Omental fat pad (tissue), 4 donors: ENCODE measurements at places on chromosomes 5 and 9. TPM values are rescaled to one million over a fixed set of nuclear protein-coding genes. Genes with fewer than 3 reads are reported as not detected.

GRCh38 chr5:53277491-53277890, 167.9 kb upstream of the MOCS2 start:
- no peak for DNase-seq

DNA sequence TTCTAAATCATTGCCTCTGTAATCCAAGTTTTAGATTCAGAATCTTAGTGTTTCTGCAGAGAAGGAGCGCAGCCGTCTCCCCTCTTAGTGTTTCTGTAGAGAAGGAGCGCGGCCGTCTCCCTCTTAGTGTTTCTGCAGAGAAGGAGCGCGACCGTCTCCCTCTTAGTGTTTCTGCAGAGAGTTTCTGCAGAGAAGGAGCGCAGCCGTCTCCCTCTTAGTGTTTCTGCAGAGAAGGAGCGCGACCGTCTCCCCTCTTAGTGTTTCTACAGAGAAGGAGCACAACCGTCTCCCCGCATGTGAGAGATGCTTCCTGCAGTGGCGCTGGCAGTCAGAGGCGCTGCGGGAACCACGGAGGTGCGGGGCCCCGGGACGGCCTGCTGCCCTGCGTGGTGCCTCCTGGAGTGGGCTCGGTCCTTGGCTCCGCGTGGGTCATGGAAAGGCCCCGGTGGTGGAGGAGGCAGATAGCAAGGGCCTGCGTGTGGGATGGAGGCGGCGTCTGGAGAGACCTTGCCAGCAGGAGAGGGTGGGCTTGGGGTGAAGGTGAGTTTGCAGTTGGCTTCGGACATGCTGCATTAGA, 10.9 kb downstream of the CEP72 start:
- peak; percentile 9 for DNase-seq

GRCh38 chr5:33409435-33410170, 31.2 kb upstream of the TARS1 start:
- DNase-seq = no peak

- DNase-seq = no peak
These were observed 22.6 kb downstream of the PSMD5 start for GRCh38 chr9:120820095-120820494.

- DNase-seq = no peak
These were observed 34.6 kb upstream of the JADE2 start for GRCh38 chr5:134490925-134491271.

GRCh38 chr9:92527832-92528521, 7.8 kb downstream of the ECM2 start:
- DNase-seq = no peak

DNA sequence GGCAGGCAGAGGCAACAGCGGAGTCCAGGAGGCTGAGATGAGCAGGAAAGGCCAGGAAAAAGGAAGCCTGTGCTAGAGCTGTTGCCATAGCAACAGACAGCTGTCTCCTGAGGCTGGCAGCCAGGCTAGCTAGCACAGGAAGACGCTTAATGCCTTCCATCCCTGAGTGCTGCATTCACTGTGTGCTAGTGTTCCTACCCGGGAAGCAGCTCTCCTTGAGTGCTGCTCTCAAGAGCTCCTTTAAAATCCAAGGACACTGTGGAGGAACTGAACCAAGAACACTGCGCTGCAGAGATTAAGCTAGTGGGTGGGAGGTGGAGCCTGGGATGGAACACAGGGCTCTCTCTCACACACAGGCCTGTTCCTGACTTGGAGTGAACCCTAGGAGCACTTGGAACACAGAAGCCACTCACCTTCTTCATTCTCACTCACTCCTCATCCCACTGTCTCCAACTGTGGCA, 53.5 kb upstream of the IL7R start:
- no peak for DNase-seq

- DNase-seq = no peak
These were observed 287.8 kb downstream of the EBF1 start for GRCh38 chr5:158811921-158812320.

- no peak for DNase-seq
These were observed 8.5 kb downstream of the C5orf52 start for GRCh38 chr5:157679801-157680200.

DNA sequence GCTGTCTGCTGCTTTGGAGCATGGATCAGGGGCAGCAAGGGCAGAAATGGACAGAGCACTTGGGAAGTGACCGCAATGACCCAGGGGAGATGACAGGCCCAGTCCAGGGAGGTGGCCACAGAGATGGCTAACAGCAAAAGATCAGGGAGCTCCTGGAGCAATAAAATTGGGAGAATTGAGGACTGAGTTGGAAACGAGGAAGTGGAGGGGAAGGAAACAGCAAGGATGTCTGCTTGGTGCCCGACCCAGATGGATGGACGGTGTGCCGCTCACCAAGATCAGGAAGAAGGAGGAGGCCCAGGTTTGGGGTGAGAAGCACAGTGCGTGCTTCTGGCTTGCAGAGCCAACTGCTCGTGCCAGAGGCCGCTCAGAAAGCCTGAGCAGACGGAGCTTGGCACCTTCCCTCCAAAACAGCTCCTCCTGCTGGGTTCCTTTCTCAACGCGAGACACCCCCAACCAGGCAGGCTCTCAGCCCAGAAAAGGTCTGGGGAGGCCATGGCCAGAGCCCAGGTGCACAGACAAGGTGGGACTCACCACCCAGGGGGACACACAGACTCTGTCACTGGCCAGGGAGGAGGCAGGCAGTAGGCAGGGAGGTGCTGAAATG, 1.7 kb upstream of the SLC34A1 start:
- no peak for DNase-seq

GRCh38 chr9:24552526-24553182, 7.0 kb upstream of the IZUMO3 start:
- no peak for DNase-seq

DNA sequence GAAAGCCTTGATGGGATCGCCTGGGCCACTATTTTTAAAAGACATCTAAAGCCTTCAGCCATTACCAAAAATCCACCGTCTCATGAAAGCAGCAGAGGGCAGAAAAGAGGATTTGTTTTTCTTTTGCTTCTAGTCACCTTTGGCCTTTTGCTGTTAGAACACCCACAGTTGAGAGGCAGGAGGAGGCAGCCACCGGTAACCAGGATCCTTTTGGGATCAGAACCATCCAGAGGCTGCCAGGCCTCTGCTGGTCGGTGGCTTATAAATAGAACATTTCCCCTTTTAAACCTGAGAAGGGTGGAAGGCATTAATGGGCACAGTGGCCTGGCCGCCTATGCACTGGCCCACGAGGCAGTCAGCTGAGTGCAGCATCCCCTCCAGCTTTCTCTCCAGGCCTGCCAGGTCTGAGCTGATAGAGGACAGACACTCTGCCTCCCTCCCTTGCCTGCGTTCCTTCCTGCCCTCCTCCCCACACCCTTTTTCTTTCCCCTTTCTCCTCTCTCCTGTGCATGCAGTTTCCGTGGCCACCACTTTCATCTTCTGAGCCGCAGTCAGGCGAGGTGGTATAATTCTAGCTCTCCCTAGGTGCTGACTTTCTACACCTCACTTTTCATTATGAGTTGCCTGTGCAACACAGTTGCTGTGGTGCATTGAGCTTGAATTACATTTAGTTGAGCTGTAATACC, 253.4 kb downstream of the ARHGAP26 start:
- no peak for DNase-seq

DNA sequence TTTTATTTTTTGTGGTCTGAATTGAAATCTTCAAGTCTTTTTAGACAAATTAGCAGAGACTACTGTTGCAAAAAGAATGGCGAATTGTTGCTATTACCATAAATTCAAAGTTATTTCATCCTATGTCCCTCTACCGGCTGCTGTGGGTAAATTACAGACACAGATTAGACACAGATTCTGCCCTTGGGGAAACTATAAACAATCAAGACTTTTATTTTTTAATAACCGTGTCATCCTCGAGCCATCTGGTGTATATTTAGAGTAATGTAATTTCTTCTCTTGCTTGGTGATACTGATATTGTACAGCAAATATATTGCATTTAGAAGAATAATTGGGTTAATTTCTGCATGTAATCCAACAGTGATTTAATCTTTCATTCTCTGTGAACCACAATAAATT, 228.0 kb upstream of the ADAMTSL1 start:
- DNase-seq = no peak

DNA sequence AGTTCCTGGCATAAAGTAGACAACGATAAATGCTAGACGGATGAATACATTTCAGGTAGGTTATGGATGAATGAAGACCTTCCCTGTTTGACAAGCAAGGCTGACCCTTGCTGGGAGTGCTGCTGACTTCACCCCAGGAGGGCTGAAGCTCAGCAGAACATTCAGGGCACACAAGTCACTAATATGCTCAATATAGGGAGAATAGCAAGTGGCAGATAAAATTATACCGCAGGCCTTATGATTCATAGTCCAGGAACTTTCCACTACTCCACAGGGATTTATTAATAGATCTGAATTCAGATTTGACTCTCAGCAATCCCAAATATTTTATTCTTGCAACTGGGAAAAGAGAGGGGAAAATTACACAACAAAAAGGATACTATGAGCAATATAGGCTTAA, 38.2 kb upstream of the GRAMD2B start:
- no peak for DNase-seq

GRCh38 chr5:180049185-180049548, 22.4 kb downstream of the RNF130 start:
- no peak for DNase-seq

GRCh38 chr9:136341042-136341655, 13.8 kb downstream of the GPSM1 start:
- no peak for DNase-seq

DNA sequence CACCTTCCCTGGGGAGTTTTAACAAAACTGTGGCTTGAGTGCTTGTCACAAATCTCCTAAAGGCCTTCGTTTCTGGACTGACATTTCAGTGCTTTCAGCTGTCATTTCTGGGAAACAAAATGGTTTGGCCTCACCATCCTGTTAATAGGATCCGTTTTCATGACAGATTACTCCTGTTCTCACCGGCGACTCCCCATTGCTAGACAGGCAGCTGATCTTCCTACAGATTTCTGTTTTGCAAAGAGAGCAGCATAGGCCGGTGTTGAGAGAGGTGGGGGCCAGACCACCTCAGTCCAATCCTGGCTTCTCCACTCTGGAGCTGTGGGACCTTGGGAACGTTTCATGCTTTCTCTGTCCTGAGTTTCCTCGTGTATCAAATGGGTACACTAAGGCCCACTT, 75.5 kb upstream of the OTULINL start:
- DNase-seq = no peak

GRCh38 chr5:132466433-132467286, 23.9 kb downstream of the IRF1 start:
- no peak for DNase-seq

- no peak for DNase-seq
These were observed 92.1 kb downstream of the TMEM167A start for GRCh38 chr5:82984786-82985735.

DNA sequence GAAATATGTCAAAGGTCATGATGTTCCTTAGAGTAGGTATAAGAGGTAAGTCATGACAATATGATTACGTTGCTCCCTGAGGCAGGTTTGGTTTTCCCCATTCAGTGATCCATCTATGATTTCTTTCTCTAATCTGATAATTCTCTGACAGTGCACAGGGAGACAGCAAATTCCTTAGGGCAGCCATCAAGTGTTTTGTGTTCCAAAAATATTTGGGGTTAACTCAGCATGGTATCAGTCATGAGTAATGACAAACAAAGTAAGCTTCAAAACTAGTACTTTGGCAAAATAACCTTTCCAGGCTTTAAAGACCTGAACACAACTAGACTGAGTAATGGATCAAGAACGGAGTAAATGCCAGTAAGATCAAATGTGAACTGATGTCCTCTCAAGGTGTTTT, 55.3 kb upstream of the SPATA31E1 start:
- no peak for DNase-seq

DNA sequence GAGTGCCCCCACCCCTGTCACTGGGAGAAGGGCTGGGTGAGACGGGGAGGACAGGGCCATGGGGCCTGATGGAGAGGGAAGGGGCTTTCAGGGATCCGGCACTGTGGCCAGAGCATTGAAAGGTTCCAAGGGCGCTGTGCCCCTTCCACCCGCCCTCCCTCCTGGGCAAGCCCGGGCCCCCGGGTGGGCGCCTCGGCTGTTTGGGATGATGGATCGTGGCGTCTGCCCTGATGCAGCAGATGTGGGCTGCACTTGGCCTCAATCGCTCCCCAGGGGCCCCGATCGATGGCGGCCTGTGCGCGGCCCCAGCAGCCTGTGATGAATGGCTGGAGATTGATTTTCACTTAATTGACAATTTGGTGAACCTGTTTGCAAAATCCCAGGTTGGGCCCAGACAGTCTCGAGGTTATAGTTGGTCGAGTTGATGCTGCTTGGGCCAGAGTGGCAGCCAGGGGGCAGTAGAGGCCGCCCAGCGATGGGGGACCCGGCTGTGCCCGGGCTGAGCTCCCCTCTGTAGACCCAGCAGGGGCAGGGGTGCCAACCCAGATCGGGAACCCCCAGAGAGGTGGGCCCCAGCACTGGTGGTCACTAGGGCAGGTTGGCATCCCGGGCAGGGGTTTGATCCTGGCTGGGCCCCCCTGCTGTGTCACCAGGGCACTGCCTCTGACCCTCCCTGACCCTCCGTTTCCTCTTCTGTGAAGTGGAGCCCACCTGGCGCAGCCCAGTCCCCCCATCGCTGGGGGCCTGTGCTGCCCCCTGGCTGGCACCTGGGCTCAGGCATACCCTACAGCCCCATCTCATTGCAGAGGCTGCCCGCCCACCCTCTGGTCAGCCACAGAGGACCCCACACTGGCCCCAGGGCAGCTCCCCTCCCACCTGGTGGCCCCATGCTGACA, 34.7 kb downstream of the LHX3 start:
- no peak for DNase-seq

DNA sequence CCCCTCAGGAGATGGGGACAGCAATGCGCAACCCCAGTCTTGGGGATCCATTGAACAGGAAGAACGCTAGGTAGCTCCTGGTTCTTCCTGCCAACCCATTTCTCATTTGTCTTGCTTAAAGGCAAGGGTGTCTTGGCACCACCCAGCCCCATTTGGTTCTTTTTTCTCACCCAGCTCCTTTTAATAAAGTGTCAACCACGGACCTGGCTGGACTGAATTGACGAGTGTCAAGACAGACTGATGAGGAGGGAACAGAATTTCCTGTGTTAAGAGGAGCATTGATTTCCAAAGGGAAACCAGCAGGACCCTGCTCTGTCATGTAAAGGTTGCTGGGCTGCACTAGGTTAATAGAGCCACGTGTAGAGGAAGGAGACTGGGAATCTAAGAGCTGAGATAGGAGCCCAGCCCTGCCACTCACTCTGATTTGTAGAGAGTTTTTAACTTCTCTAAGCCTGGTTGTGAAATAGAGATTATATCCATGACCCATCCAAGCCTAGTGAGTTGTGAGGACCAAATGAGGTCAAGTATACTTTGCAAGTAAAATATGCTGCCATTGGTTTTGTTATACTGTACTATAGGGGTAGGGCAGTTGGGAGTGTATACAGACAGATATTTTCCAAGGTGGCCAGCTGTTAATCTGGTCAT, 33.7 kb downstream of the OSTF1 start:
- no peak for DNase-seq

- DNase-seq = no peak
These were observed 1.4 kb upstream of the PJA2 start for GRCh38 chr5:109411149-109411514.

The AMBP gene
- total RNA-seq = not detected

The ISOC1 gene
- total RNA-seq = 25.6 TPM

The LOX gene
- 35.5 TPM for total RNA-seq

The FKTN gene
- total RNA-seq = 8.2 TPM

The CMBL gene
- total RNA-seq = 7.1 TPM

The ADCY2 gene
- total RNA-seq = 1.1 TPM

The GRM6 gene
- total RNA-seq = not detected

The BTNL3 gene
- total RNA-seq = not detected

The GRIA1 gene
- 5.0 TPM for total RNA-seq
